ENCODE measurements at places on chromosomes 7 and 10.

- DNase-seq, result no peak
These were observed 132.6 kb downstream of the ELMO1 start for GRCh38 chr7:37315772-37316715.

DNA sequence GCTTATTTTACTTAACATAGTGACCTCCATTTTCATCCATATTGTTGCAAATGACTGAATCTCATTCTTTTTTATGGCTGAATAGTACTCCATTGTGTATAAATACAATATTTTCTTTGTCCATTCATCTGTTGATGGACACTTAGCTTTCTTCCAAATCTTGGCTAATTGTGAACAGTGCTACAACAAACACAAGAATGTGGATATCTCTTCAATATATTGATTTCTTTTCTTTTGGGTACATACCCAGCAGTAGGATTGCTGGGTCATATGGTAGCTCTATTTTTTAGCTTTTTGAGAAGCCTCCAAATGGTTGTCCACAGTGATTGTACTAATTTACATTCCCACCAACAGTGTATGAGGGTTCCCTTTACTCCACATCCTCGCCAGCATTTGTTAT, 58.0 kb downstream of the CREB5 start:
- DNase-seq, result no peak

DNA sequence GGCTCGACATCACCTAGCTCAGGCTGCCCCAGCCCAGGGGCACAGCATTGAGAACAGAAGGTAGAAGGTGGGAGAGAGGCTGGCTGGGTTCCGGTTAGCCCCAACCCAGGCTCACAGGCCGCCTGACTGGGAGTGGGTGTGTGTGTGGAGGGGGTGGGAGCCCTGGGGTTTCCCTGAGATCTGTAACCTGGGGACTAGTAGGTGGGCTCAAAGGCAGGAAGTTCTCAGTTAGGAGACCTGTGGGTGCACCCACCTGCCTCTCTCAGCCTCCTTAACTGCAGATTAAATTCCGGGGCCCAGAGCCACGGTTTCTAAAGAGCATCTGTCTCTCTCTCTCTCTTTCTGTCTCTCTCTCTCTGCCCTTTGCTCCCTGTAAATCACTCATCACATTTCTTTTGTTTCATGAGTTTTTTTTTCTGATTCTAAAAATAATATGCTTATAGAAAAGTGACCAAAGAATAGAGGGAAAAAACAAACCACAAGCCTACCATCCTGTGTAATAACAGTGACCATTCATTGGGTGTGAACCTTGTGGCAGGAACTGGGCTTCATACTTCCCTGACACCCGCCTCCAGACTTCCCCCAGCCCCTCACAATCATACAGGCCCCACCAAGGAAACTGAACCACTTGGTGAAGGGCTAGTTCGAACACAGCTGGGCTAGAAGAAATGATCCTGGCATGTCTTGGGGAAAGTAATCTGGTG, 83.4 kb upstream of the SMNDC1 start:
- peak; percentile 58 for DNase-seq

- DNase-seq, result no peak
These were observed 180.4 kb upstream of the PHYHIPL start for GRCh38 chr10:58996063-58996462.

DNA sequence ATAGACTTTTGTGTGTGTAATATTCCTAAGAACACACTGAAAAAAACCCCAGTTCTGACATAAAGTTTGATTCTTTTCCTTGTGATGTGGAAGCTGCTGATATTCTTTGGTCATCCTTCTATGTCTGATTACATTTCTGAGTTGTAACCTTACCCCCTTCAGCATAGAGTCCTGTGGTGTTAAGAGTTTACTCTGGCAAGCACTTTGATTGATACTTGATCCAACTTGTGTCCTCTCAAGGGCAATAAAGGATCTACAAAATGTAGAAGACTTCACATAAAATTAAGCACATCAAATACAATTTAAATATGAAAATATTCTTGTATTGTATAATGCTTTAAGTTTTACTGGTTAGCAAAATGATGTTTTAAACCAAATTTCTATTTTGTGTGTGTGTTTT, 221.7 kb upstream of the DKK1 start:
- DNase-seq, result no peak

- DNase-seq, result peak; percentile 40
These were observed 274.7 kb downstream of the GFRA1 start for GRCh38 chr10:115998301-115998700.

- no peak for DNase-seq
These were observed 38.0 kb downstream of the USP6NL start for GRCh38 chr10:11573497-11573896.

DNA sequence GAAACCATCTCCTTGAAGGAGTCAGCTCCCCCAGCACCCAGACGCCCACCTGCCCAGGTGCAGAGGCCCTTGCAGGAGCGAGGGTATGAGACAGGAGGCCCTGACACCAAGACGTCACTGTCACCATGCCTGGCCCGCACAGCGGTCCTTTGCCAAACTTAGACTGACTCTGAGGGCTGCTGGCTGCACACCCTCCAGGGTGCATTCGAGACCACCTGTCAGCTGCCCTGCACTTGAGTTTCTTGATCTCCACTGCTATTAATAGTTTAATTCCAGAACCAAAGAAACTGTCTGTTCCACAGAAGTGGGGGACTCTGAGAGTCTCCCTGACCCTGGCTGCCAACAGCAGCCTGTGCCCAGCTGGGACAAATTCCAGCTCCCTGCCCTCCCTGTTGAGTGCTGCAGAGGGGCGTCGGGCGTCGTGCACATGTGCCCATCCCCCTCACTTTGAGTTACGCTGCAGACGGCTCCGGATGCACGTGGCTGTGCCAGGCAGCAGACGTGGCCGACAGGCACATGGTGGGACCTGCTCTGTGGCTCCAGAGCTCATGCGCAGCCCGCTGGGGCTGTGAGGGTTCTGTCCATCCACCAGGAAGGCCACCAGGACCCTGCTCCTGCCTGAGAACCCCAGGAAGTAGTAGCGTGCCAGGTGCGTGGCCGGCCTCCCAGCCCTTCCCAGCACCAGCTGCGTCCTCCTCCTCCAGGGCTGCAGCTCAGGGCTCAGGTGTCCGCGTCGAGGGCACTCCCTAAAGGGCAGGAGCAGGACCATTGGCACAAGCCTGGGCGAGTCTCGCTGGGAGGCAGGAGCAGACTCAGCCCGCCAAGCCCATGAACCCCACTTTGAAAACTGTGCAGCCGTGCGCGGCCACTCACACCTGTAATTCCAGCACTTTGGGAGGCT, 24.8 kb downstream of the ELFN1 start:
- no peak for DNase-seq

- no peak for DNase-seq
These were observed 265.9 kb downstream of the GLRX3 start for GRCh38 chr10:130401860-130402765.

GRCh38 chr10:43939939-43940820, 291.5 kb upstream of the ZNF32 start:
- DNase-seq, result peak; percentile 53

- peak; percentile 15 for DNase-seq
These were observed 33.4 kb upstream of the COBL start for GRCh38 chr7:51349820-51350545.

- DNase-seq, result no peak
These were observed 61.2 kb downstream of the PRKCQ start for GRCh38 chr10:6518791-6519429.

DNA sequence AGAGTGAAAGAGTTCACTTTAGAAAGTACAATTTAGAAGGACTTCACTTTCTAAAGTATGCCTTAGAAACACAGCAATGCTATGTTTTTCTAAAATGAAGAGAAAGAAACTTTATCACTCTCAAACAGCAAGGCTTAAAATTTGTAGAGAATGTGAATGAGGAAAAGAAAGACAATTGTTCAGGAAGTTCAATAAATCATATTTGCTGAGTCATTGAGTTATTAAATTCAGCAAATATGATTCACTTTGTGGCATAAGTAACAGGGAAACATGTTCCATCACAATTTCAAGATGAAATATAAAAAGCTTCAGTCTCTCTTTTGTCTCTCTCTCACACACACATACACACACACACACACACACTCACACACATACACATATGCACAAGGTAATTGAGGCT, 187.9 kb downstream of the PCDH15 start:
- DNase-seq, result no peak

DNA sequence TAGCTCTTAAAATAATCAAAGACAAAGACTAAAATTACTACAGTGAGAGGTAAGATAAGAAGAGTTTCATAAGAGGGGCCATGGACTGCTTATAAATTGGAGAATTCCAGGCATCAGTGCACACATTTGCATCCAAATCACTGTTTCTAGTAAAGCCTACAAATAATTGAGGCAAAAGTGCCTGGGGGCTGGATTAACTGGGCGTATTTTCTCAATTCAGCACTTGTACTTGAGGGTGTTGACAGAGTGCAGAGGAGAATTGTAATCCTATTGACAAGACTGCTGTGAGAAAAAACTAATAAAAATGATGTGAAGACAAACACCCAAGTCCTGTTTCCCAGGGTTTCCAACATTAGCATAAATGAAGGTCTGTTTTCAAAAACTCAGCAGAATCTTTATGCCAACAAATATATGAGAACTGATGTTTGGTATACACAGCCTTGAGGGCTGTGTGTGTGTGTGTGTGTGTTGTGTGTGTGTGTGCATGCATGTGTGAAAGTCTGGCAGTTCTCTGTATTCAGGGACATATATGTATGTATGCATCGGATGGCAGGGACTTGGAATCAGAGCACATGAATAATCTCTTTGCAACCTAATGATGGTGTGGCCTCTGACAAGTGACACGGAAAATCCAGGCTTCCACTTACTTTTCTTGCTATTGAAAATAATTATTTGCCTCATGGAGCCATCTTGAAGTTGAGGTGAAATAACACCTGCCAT, 182.1 kb upstream of the CDC14C start:
- DNase-seq, result no peak

DNA sequence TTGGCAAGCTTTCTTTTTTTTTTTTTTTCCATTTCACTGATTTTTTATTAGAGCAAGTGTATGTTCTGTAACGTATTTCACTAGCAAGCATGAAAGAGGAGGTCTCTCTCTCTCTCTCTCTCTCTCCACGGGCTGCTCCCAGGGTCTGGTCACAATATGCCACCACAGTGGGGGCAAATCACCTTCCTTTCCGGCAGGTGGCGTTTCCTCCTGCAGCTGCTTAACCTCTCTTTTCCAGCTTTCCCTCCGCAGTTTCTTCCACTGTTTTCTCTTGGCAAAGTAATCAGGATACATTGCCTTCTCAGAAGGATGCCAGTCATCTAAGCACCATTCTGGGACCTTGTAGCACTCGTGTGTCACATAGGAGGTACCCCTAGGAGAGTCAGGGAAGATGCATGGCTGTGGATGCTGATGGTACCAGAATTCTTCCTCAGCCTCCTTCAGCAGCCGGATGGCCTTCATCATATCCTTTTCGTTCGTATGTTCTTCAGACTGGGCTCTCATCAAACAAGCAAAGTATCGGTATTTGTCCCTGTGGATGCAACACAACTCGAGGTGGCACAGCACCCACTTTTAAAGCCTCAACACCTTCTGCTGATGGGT, 197.3 kb upstream of the PODXL start:
- peak; percentile 12 for DNase-seq

GRCh38 chr7:55065511-55066229, 46.9 kb downstream of the EGFR start:
- peak; percentile 98 for DNase-seq

DNA sequence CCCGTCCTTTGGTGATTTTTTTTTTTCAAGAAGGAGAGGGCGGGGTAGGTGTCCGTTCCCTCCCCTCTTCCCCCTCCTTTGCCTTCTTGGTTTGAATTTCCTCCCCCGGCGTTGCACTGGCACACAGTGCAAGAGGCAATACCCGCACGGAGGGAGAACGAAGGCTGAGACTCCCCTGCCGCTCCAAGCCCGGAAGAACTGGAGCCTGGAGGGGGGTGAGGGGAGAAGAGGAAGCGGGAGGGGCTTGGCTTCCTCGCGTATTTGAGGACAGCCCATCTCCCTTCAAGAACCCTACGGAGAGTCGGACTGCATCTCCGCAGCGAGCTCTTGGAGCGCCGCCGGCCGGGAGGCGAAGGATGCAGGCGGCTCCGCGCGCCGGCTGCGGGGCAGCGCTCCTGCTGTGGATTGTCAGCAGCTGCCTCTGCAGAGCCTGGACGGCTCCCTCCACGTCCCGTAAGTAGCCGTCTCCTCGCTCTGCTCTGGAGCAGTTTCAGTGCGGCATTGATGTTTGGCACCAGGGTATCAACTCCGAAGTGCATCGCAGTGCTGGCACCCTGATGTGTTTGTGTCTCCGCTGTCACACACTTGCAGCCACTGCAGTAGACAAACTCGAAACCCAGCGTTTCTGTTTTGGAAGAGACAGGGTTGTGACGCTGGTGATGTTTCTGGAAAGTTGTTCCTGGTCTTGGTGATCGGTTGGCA, at the start of gene CNTNAP2:
Gene CNTNAP2 (plus strand): TSS at position 281 of the 702 bp plus-strand sequence. CDS start 76 bp downstream, at position 357.
- DNase-seq, result no peak

- DNase-seq, result no peak
These were observed 11.3 kb downstream of the XRCC2 start for GRCh38 chr7:152664636-152665035.

GRCh38 chr7:43872406-43873110, 3.2 kb upstream of the MRPS24 start:
- peak; percentile 97 for DNase-seq

GRCh38 chr7:3880228-3880987, 579.4 kb downstream of the SDK1 start:
- DNase-seq, result no peak

DNA sequence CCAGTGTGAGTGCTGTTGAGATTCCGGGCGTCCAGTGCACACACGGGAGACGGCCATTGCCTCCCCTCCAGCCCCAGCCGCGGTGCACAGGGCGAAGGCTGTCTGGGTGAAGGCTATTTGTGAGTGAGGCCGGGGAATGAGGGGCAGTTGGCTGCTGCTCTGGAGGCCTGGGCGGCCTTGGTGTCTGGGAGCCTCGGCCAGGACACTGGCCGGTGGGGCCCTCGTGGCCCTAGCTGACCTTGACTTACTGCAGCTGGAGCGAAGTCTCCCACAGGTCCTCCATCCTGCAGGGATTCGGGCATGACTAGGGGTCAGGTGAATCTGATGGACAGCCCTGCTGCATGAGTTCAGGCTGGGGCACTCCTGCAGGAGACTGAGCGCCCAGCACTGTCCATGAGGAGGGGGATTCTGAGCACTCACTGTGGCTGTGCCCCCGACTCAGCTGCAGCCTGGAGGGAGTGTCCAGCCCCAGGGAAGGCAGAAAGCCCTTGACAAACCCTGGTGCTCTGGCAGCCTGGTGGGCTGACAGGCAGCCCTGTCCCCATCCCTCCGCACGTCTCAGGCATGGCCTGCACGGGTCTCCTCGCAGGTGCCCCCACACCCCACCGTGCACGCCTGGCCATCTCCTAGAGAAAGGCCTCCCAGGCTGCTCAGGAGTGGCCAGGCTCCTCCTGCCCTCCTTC, 52.7 kb upstream of the FAM20C start:
- no peak for DNase-seq

GRCh38 chr7:22668971-22669401, 58.0 kb upstream of the IL6 start:
- peak; percentile 72 for DNase-seq

DNA sequence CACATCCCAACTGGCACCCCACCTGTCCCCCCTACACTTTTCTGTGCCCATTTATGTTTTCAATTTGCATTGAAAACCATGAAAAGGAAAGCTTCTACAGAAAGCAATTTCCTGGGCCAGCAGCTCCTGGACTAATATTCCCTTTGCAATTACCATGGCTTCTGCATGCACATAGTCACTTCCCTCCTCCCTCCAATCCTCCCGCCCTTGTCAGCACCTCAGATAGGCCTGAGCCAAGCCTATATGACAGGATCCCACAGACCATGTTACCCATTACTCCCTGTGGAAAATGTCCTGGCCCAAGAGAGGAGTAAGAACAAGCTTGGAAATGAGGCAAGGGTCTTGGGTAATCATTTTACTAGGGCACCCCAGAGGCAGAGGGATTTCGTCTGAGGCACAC, 38.1 kb downstream of the FBXW4 start:
- no peak for DNase-seq

Measured in M059J (cell line).